Hematopoietic multipotent progenitor cell (in vitro differentiated cells): ENCODE measurements at places on chromosomes 2 and 18. TPM values are rescaled to one million over a fixed set of nuclear protein-coding genes. Genes with fewer than 3 reads are reported as not detected.

DNA sequence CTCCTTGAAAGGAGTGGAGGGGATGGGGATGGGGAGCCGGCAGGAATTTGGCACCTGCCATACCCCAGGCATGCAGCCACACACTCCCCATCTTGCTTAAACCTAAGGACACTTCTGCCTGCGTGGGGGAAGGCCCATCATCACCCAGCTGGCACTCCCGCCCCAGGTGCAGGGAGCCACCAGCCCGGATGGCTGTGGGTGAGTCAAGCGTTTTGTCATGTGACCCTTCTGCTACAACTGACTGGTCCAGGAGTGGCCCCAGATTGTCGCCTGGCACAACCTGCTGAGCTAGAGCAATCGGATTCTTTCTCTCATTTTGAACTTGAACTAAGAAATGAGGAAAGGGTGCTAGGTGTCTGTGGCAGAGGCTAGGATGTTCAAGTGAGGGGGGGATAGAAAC, 61.3 kb downstream of the TSN start:
- no peak for DNase-seq

GRCh38 chr2:28736034-28736433, 15.6 kb upstream of the PPP1CB start:
- no peak for DNase-seq

The UGT1A10 gene
- under 0.01 TPM for total RNA-seq

The COBLL1 gene
- 10.2 TPM for total RNA-seq

The GPR39 gene
- under 0.01 TPM for total RNA-seq
